COLO829 (cell line): ENCODE measurements at places on chromosomes 1 and 21.

- no peak for DNase-seq
Observed at GRCh38 chr1:147505568-147505967, 35.7 kb upstream of the BCL9 start.

DNA sequence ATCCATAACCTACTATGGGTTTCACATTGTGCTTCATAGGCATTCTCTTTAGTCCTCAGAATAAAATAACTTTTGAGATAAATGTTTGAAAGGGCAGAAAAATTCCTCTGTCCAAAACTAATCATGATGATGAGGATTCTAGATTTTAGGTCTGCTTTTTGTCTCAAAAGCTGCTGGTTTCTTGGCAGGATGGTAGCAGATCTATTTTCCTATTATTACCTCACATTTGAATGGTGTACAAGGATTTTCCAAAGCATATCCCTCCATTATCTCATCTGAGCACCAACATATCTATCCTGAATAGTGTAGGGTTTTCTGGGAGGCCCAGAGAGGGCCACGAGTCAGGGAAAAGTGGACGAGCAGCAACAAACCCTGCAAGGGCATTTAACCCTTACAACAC lies 201.9 kb downstream of the PLPP3 start:
- no peak for DNase-seq

DNA sequence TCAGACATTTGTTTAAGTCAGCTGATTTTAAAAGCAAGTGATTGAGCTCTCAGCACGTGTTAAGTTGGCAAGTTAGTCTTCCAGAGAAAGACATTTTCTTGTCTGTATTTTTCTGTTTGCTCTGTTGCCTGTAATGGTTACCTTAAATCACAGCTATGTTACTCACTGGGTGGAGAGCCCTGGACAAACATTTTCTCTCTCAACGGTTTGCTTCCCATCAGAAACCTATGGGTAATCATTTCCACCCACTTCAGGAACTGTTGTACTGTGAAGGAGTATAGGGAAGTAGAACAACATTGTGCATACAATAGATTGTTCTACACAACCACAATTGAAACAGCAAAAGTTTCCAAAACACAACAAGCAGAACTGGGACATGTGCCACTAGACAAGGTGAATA lies 113.9 kb upstream of the DPT start:
- no peak for DNase-seq

DNA sequence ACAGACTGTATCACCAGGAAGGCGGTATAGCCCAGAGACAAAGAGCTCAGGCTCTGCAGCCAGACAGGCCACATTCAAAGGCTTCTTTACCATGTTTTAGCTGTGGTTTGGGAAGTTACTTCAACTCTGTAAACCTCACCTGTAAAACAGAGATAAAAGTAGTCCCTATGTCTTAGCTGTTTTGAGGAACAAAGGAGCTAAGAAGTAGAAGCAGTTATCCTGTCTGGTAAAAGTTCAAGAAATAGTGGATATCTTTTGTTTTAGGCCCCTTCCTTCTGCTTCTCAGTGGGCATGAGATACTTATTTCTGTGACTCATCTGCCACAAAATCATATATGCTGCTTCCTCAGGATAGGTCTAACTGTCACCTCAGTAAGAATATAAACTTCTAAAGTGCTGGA lies 6.5 kb downstream of the CD34 start:
- no peak for DNase-seq

DNA sequence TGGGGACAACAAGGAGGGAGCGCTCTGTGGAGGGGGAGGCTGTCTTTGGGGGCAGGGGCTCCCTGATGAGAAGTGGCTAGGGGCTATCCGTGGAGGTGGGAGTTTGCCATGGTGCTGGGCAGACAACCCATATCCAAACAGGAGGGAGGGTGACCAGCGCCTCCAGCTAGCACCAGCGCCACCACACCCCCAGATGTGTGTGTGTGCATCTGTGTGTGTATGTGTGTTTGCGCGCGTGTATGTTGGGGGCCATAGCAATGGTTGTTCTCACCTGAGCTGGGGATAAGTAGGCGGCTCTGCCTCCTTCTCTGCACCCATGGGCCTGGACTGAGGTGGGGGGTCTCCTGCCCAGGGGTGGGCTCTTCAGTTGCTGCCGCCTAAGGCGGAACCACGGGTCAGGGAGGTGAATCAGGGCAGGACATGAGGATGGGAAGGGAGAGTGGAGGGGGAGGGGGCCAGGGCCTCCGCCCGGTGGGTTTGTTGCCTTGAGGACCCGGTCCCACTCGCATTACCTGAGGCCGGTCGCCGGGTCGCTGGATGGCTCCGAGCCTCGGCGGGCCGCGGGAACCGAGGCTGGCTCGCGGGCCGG lies 345 bp downstream of the HPCAL4 start:
- DNase-seq: no peak

- DNase-seq: no peak
Observed at GRCh38 chr1:244802041-244802440, 33.4 kb upstream of the COX20 start.

- no peak for DNase-seq
Observed at GRCh38 chr1:12272770-12273169, 42.9 kb downstream of the VPS13D start.

DNA sequence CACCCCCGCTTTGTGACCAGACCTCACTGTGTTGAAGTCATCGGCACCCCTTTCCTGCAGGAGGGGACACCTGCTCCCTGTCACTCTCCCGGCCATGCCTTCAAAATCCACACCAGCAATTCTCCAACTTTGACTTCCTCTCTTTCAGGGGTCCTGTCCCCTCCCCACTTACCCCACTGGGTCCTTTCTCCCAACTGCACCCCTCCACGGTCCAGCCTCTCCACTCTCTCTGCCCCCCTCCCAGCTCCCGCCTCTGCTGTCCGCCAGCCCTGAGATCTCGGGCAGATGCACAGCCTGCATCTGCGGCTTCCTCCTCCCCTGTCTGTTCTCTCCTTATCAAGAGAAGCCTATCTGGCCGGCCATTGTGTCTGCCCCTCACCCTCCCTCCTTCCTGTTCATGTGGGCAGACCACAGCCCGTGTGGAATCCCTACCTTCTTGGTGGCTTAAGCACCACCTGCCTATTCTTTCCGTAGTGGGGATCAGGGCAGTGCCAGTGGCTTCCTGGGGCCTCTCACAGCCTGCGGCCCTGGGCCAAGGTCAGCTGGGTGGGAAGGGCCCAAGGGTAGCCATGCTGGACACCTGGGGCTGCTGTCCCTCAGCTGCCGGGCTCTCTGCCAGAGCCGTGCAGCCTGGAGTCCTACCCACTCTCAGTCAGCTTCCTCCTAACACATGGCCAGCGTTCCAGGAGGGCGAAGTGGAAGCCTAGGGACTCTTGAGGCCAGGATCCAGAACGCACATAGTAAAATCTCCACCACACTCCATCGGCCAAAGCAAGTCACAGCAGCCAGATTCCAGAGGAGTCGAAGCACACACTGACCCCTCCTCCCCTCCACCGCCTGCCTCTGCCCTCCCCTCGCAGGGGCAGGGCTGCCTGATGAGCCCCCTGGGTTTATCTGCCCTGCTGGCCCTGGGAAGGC lies 5.1 kb upstream of the HES4 start:
- no peak for DNase-seq

GRCh38 chr1:68049941-68050878 lies at the start of gene DIRAS3:
TSS of gene DIRAS3 (minus strand) at chr1:68050627. CDS start at chr1:68047297, 3,330 bp downstream.
- DNase-seq: no peak

DNA sequence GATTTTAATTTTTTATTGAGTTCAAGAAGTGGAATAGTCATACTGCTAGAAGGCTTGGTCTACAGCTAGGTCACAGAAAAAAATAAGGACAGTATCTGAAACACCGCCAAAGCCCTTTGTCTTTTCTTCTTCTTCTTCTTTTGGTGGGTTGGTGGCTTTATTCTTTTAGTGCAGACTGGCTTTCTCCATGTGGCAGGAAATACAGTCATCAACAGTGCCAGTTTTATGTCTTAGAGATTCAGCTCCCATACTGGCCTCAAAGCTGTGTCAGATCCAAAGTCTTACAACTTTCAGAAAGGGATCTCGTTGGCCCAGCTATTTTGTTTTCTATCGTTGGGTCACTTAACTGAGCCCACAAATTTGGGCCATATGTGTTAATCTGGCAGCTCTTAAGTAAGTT lies 58.2 kb downstream of the FNBP1L start:
- no peak for DNase-seq

- no peak for DNase-seq
Observed at GRCh38 chr1:2224170-2224584, 3.9 kb upstream of the SKI start.

DNA sequence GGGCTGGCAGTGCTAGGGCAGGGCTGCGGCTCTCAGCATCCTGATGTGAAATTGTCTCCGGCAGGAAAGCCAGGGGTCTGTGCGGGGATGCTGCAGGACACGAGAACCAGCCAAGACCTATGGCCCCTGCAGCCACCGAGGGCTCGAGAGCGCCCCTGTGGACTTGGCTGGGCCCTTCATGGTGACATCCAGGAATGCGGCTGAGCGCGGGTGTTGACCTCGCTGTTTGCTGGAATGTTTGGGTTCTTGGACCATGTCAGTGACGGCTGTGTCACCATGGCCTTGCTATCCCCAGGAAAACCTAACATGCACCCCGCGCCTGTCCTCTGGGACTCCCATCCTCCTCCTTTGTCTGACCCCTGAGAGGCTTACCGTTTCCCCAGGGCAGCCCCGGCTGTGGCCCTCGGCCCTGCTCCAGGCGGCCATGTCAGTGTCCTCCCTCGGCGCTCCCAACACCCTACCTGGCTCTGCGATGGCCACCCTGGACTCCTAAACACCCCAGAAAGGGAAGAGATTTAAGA lies 14.3 kb upstream of the C1orf174 start:
- no peak for DNase-seq

- no peak for DNase-seq
Observed at GRCh38 chr21:25188677-25189079, 418.6 kb downstream of the MRPL39 start.

DNA sequence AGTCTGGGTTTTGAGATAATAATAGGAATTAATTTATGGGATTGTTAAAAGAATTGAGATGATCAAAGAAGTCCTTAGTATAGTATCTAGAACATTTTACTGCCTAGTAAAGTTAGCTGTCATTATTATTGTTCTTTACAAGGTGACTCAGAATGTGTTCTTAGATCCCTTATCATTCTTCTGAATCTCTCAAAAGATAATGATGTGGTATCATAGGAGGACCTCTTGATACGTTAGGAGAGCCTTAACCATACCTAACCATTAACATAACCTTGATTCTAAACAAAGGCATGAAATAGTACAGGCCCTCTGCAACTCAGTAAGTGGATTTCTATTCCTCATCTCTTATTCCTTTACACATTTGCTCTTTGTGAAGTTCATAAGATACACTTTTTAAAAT lies 246.6 kb upstream of the CACYBP start:
- no peak for DNase-seq

DNA sequence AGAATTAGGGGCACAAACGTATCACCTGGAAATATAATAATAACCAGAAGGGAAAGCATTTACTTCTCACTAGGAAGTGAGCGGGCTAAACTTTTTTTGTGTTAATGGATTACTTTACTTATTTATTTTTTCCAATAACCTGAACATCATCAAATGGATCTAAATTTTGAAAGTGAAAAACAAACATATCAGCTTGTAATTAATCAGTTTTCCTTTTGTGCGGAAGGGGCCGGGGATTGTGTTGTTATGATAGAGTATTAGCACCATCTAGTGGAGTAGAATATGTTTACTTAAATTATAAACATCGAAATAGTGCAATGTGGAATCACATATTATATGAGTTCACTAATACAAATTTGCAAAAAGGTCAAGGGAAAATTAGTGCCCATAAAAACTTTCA lies 9.0 kb downstream of the CFH start:
- peak; percentile 30 for DNase-seq

DNA sequence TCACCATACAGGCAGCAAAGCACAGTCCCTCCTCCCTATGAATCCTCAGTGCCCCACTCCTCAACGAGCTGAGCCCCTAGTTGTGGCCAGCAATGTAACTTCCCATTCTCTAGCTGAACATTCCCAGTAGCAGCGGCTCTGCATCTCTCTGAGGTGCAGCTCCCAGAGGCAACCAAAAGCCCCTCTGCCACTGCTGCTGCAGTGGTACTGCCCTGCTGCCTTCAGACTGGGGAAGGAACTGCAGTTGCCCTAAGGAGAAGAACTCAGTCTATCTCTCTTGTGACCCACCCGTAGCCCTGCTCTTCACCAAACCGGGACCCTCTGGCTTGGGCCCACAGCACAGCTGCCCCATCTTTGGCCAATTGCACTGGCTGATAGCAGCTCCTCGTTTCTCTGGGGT lies 31.6 kb downstream of the PYHIN1 start:
- no peak for DNase-seq

DNA sequence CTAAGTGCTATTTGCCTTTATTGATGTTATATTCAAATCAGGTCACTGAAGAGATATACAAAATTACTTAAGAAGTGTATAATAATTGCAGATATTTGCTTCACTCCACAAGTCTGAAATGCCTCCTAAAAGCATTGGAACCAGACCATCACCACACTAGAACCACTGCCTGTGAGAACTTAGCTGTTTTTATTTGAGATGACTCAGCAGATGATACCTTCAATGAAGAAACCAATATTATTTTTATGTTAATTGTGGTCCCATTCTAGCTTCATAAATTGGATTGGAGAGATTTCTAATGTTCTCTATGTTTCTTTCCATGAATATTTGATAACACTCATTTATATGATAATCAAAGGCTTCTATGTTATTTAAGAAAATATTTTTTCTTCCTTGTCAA lies 740.6 kb downstream of the KCNT2 start:
- no peak for DNase-seq

DNA sequence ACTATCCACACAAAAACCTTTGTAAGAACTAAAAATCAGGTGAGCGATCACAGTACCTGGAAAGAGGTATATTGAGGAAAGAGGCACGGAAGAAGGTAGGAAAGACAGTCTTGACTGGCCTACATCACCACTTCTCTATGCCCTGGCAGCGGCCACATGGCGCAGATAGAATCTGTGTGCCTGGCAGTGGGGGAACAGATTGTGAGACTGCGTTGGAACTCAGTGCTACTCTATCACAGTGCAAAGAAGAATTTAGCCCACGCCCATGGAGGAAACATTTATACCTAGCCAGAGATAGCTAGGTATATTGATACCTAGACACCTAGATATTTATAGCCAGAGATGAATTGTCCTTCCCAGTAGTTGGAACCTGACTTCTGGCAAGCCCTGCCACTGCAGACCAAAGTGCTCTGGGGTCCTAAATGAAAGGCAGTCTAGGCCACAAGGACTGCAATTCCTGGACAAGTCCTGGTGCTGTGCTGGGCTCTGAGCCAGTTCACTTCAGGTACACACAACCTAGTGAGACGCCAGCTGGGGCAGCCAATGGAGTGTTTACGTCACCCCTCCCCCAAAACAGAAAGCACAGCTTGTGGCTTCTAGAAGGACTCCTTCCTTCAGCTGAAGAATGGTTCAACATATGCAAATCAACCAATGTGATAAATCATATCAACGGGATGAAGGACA lies 51.9 kb downstream of the DHX9 start:
- no peak for DNase-seq

- no peak for DNase-seq
Observed at GRCh38 chr1:115452600-115453329, 114.7 kb upstream of the NGF start.

GRCh38 chr1:27416387-27417111 lies 24.1 kb downstream of the GPR3 start:
- DNase-seq: peak; percentile 48

DNA sequence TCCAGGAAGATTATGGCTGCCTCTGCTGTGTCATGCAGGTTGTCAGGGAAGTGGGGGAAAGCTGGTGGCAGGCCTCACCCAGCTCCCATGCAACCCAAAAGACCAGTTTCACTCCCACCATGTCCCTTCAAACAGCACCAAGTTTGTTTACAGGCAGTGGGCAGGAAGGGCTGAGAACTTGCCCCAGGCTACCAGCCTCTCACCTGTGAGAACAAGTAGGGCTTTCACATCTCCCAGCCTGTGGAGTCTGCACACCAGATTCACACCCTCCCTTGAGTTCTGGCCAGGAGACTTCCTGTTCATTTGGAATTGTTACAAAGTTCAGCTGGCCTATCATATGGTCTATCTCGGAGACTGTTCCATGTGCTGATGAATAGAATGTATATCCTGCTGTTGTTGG lies 27.8 kb downstream of the RPAP2 start:
- DNase-seq: no peak
